Activated T-helper 2 cell treated with anti-CD3 and anti-CD28 coated beads, Interferon-gamma antibody, Interleukin-2, Interleukin-4, amounts not matched to agents 10 μg/mL and 5 μg/mL and 100 μg/mL, durations not matched to agents 14 hours and 24 hours and 36 hours (primary cell): ENCODE measurements at places on chromosomes 16 and 17. TPM values are rescaled to one million over a fixed set of nuclear protein-coding genes. Genes with fewer than 3 reads are reported as not detected.

The IGSF6 gene
- not detected in 2 replicates for total RNA-seq

The MILR1 gene
- total RNA-seq, result 0.16 and 0.46 TPM in 2 replicates

The VTN gene
- total RNA-seq, result 0.23 and 0.50 TPM in 2 replicates

The CA4 gene
- not detected in 2 replicates for total RNA-seq

The TLCD3B gene
- 2.3 and 2.6 TPM in 2 replicates for total RNA-seq

The SMTNL2 gene
- not detected in 2 replicates for total RNA-seq

The TCF25 gene
- 211 and 213 TPM in 2 replicates for total RNA-seq

The KRTAP1-5 gene
- not detected in 2 replicates for total RNA-seq

The CSH1 gene
- total RNA-seq, result not detected in 2 replicates

The TOX3 gene
- not detected in 2 replicates for total RNA-seq

DNA sequence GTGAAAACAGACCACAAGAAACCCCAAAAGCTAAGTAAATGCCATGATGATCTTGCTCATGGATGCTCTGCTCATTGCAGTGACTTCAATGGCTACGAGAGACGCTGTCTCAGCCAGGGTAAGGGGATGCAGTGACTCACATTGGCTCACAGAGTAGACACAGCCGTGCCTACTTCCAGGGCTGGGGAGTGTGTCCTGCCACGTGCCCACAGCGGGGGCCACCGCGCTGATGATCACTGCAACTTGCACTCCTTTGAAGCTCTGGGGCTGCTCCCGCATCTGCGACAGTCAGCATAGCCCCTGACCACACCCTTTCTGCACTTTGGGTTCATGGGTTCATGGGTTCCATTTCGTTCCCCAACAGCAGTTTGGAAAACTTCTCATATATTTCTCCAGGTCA is 231.4 kb upstream of the RPL38 start:
- H3K27me3 ChIP-seq, result peaks cover 10% of the 10 kb centered on the region
- DNase-seq, result no peak
- H3K36me3 ChIP-seq, result no peaks in the 10 kb centered on the region
- no peak overlapping the region for H3K4me3 ChIP-seq
- H3K27ac ChIP-seq, result no peak overlapping the region
- H3K4me1 ChIP-seq, result no peaks in the 10 kb centered on the region

DNA sequence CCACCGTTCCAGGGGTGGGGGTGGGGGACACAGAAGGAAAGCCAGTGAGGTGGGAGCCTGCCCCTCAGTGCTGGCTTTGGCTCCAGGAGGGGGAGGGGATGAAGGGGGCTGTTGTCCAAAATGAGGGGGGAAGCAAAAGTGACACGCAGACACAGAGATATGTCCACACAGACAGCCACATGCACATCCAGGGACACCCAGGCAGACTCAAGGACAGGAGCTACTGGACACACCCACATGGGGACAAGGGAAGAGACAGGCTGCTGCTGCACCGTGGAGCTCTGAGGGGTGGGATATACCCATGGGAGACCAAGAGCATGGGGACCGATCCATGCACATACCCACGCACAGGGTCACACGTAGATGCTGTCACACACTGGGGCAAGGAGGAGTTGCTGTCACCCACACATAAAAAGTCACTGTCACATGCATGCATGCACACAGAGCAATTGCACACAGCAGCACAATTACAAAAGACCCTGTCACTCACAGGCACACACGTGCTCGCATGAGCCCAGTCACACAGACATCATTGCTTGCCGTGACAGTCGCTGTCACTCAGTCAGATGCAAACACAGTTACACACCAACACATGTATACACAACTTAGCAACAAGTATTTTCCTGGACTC is 1.3 kb downstream of the THRA start:
- H3K4me1 ChIP-seq, result peaks cover 25% of the 10 kb centered on the region
- DNase-seq, result no peak
- peak overlapping the region; percentile 68 for H3K4me3 ChIP-seq
- no peaks in the 10 kb centered on the region for H3K36me3 ChIP-seq
- peaks cover 24% of the 10 kb centered on the region for H3K27me3 ChIP-seq

DNA sequence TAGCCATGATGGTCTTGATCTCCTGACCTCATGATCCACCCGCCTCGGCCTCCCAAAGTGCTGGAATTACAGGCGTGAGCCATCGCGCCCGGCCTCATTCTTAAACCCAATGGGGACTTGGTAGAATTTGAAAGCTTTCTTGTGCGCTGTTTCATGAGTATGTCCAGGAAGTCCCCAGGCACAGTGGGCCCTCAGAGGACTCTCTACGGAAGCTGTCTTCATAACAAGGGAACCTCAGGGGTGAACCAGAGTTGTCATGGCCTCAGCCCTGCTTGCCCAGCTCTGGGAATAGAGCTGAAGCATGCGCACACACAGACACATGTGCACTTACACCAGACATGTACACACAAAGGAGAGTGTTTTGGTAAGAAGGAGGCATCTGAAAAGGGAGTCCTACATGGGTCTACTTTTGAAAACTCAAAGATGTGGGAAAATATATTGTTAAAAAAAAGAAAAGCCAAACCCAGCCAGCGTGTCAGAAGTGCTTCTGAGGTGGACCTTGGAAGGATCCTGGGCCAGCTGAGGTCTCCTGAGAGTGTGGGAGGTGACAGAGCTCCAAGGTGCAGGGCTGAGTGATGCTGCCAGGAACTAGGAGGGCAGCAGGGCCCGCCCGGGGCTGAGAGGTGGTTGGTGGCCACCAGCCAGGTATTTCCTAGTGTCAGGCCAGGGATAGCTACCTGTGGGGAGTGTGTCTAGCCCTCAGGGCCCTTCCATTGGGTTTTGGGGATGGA is 54.6 kb downstream of the EPN2 start:
- H3K27ac ChIP-seq, result no peak overlapping the region
- H3K36me3 ChIP-seq, result no peaks in the 10 kb centered on the region
- peaks cover 19% of the 10 kb centered on the region for H3K4me1 ChIP-seq
- H3K4me3 ChIP-seq, result no peak overlapping the region
- peaks cover 2% of the 10 kb centered on the region for H3K27me3 ChIP-seq

DNA sequence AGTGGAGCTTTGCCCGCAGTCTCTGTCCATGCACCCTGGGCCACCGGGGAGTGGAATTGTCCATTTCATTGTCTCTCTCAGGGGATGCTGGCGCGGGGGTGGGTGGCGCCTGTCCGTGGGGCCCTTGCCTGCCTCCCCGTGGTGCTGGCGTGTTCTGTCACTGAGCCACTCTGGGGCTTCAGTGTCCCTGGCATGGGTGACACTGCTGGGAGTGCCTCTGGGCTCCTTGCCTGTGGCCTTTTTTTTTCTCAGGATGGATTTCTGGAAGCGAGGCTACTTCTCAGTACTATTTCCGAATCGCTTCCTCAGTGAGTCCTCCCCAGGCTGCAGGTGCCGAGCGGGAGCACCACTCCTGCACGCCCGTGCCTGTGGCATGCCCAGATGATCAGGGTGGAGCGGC is 55.0 kb downstream of the PDPK1 start:
- H3K4me1 ChIP-seq, result peaks cover 18% of the 10 kb centered on the region
- no peaks in the 10 kb centered on the region for H3K27me3 ChIP-seq
- H3K27ac ChIP-seq, result no peak overlapping the region
- H3K36me3 ChIP-seq, result peaks cover 32% of the 10 kb centered on the region
- no peak overlapping the region for H3K4me3 ChIP-seq

GRCh38 chr17:78774453-78774852 is 7.6 kb downstream of the CYTH1 start:
- peaks cover 15% of the 10 kb centered on the region for H3K36me3 ChIP-seq
- H3K4me1 ChIP-seq, result peaks cover 52% of the 10 kb centered on the region
- peak overlapping the region; percentile 85 for H3K4me3 ChIP-seq
- DNase-seq, result no peak

- no peak for DNase-seq
- no peaks in the 10 kb centered on the region for H3K36me3 ChIP-seq
- no peak overlapping the region for H3K4me3 ChIP-seq
- no peaks in the 10 kb centered on the region for H3K4me1 ChIP-seq
- H3K27me3 ChIP-seq, result peaks cover 36% of the 10 kb centered on the region
These were observed 20.5 kb upstream of the TBX4 start for GRCh38 chr17:61431594-61432311.

DNA sequence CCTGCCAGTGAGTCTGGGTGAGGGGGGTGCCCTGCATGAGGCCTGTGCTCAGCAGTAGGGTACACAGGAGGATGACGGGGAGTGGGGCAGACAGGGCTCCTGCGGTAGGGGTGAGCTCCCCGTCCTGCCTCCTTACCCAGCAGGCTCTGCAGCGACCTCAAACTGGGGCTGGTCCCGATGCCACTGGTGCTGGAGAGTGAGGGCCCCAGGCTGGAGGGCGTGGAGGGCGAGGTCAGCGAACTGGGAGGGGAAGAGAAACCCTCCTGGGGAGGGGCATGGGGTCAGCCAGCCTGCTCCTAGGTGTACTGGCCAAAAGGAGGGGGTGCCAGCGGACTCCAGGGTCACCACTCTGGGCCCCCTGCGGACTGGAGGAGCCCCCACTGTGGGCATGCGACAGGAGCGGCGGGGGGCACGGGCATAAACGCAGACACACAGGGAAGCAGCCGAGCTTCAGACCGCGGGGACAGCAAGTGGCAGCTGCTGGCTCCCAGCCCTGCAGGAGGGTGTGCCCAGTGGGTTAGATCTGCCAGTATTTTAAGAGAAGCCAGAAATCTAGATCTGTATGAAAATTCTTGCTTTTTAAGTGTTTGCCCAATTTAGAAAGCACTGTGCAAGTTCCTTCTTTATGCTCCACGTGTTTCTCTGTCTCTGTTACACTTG is 9.0 kb upstream of the VASN start:
- no peaks in the 10 kb centered on the region for H3K4me1 ChIP-seq
- no peak overlapping the region for H3K4me3 ChIP-seq
- no peak overlapping the region for H3K27ac ChIP-seq

DNA sequence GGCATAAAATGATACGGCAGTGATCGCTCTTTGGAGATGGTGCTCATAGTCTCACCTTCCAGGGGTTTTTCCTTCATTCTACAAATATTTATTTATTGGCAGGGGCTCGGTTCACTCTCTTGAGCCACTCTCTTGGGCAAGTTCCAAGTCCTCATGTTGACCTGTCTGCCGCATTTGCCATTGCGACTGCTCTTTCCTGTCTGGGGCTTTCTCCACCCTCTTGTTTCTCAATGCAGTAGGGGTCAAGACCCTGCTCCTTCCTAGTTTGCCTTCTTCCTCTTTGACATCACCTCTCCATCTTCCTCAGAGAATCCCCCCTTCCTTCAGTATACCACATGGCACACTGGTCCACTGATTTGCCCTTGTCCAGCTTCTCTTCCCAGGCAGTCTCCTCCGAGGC is 21.9 kb upstream of the LRRC75A start:
- H3K36me3 ChIP-seq, result no peaks in the 10 kb centered on the region
- H3K4me3 ChIP-seq, result no peak overlapping the region
- DNase-seq, result no peak

DNA sequence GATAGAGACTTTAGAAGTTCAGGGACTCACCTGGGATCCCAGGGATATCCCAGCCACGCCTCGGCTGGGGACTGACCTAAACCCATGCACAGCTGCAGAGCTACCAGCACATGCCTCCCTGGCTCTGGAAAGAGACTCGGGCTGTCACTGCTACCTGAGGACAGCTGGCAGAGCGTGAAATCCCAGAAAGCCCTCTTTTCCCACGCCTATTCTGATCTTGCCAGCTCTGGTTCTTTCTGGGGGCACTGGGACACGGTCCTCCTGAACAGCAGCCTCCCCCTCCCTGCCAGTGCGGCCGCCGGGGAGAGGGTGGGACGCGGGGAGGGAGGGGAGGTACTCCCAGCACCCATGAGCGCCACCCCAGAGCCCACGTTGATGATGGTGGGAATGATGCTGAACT is 10.8 kb downstream of the P2RX5 start:
- no peak overlapping the region for H3K4me3 ChIP-seq
- H3K27ac ChIP-seq, result no peak overlapping the region
- H3K4me1 ChIP-seq, result peaks cover 6% of the 10 kb centered on the region

- peaks cover 63% of the 10 kb centered on the region for H3K36me3 ChIP-seq
- H3K4me3 ChIP-seq, result no peak overlapping the region
- DNase-seq, result no peak
- H3K27ac ChIP-seq, result peak overlapping the region; percentile 70
- peaks cover 17% of the 10 kb centered on the region for H3K4me1 ChIP-seq
- no peaks in the 10 kb centered on the region for H3K27me3 ChIP-seq
These were observed 13.3 kb downstream of the SLC16A3 start for GRCh38 chr17:82241926-82242697.

GRCh38 chr17:64180089-64181073 is 50.4 kb upstream of the ERN1 start:
- no peak overlapping the region for H3K27ac ChIP-seq
- peaks cover 19% of the 10 kb centered on the region for H3K36me3 ChIP-seq
- no peaks in the 10 kb centered on the region for H3K27me3 ChIP-seq
- H3K4me1 ChIP-seq, result peaks cover 17% of the 10 kb centered on the region

DNA sequence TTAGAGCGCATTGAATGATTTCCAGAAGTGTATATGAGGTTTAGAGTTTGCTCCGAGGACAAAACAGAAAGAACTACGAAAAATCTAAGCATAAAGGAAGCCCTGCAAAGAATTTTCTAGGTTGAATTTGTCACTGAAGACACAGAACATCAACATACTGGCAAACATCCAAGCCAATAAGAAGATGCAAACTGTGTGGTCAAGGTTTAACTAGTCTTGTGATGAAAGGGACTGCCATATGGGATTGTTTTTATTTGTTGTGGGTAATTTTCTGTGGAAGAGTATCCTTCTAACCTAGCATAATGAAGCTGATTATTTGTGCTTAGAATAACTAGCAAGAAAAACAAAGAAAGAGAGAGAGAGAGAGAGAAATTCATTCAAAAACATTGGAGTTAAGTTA is 492.0 kb upstream of the ERCC4 start:
- DNase-seq, result no peak
- no peak overlapping the region for H3K27ac ChIP-seq
- H3K27me3 ChIP-seq, result no peaks in the 10 kb centered on the region
- H3K4me3 ChIP-seq, result no peak overlapping the region

DNA sequence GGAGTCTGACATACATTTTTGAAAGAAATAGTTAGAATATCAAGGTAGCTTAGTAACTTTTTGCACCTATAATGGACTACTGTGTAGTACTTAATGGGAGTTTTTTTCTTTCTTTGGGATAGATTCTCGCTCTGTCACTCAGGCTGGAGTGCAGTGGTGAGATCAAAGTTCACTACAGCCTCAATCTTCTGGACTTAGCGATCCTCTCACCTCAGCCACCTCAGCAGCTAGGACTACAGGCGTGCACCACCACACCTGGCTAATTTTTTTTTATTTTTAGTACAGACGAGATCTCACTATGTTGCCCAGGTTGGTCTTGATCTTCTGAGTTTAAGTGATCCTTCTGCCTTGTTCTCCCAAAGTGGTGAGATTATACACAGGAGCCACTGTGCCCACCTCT is 9.5 kb downstream of the TAOK1 start:
- DNase-seq, result no peak
- peaks cover 44% of the 10 kb centered on the region for H3K36me3 ChIP-seq
- H3K27ac ChIP-seq, result no peak overlapping the region
- peaks cover 3% of the 10 kb centered on the region for H3K4me1 ChIP-seq

GRCh38 chr17:68320943-68321555 is 29.8 kb downstream of the ARSG start:
- H3K36me3 ChIP-seq, result peaks cover 3% of the 10 kb centered on the region
- H3K27me3 ChIP-seq, result no peaks in the 10 kb centered on the region
- peaks cover 18% of the 10 kb centered on the region for H3K4me1 ChIP-seq

- no peaks in the 10 kb centered on the region for H3K27me3 ChIP-seq
- no peak for DNase-seq
- peaks cover 2% of the 10 kb centered on the region for H3K4me1 ChIP-seq
- no peak overlapping the region for H3K27ac ChIP-seq
- no peak overlapping the region for H3K4me3 ChIP-seq
These were observed 36.9 kb downstream of the ARHGAP27 start for GRCh38 chr17:45395569-45396415.
